ENCODE measurements at places on chromosomes 1 and 21. TPM values are rescaled to one million over a fixed set of nuclear protein-coding genes. Genes with fewer than 3 reads are reported as not detected.
A peak's percentile ranks its signal among the peaks of the same experiment; 100 is the strongest.

GRCh38 chr1:98203466-98203865 is 282.6 kb upstream of the DPYD start:
- no peak for DNase-seq

- peak; percentile 18 for DNase-seq
These were observed 9.9 kb downstream of the TOR1AIP2 start for GRCh38 chr1:179867493-179868330.

GRCh38 chr1:6869545-6869944 is 84.3 kb downstream of the CAMTA1 start:
- DNase-seq, result no peak

The SCYL3 gene
- total RNA-seq, result 5.0 TPM

DNA sequence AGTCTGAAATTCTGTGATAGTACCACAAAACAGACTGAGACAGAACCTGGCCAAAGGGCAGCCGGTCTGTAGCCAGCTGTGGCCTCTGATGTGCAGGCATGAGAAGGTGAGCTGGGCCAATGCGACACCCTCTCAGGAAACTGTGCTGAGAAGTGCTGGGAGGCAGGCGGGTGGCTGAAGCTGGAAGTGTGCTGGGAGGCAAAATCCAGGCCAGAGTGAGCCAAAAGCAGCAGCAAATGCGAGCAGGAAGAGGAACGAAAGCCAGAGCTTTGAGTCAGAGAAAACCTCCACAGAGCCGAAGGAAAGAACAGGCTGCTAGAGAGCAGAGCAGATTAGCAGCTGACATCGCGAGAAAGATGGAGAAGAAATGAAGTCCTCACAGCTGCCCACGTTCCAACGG is 10.2 kb upstream of the ATP13A2 start:
- no peak for DNase-seq

The RUSC1 gene
- total RNA-seq, result 11.6 TPM

The OR2T8 gene
- not detected for total RNA-seq

The CCNL2 gene
- 80.6 TPM for total RNA-seq

The ALPL gene
- total RNA-seq, result 3.5 TPM

DNA sequence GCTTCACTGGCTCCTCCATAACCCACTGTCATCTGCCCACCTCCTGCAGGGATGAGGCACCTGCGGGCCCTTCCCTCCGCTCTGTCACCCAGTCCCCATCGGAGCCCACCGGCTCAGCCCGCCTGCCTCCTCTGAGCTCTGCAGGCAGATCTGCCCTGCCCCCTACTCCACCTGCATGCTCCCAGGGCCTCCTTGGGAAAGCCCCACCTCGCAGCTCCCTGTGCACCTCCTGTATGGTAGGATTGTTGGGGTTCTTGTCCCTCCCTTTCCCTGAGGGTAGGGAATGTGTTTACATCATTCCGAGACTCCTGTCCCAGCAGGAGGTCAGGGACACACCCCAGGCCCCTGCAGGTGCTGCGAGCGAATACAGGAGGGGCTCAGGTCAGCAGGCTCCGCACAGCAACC is 50.5 kb downstream of the SIK1 start:
- DNase-seq, result no peak

- DNase-seq, result no peak
These were observed 5.8 kb downstream of the MYCL start for GRCh38 chr1:39895731-39896480.

- DNase-seq, result no peak
These were observed 23.6 kb upstream of the FAM78B start for GRCh38 chr1:166190400-166190799.

- DNase-seq, result no peak
These were observed 13.3 kb upstream of the PDC start for GRCh38 chr1:186474208-186474607.

The TCP10L gene
- not detected for total RNA-seq

DNA sequence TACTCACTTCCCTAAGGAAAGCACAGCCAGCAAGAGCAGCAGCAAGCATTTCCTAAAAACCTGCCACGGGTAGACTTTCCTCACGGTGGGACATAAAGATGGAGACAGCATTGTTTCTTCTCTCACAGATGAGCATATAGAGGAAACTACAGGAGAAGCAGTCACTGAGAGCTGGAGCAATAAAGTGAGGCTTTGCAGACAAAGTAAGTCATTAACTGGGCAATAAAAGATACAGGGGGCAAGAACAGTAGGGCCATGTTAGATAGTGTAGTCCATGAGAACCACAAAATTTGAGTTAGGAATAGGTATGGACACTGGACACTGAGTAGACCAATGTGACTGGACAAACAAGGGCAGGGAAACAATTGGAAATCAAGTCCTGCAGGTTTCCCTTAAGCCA is 240.1 kb upstream of the NFIA start:
- DNase-seq, result no peak

The PFKL gene
- 42.8 TPM for total RNA-seq

DNA sequence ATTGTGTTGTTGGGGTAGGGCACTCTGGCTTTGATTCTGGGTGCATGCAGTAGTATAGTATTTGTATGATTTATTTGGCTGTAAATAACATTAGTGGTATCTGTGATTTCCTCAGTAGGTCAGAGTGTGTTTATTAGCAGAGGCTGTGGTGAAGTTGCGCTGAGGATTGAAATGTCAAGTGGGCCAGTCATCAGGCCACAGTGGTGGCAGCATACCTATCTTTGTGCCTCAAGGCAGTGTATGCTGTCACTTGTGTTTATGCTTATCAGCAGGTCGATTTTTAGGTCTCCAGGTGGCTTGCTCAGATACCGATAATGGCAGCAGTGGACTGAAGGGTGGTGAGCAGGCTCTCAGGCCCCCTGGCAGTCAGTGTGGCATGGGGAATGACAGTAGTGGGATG is 11.3 kb downstream of the LY9 start:
- DNase-seq, result no peak

The MPC2 gene
- total RNA-seq, result 25.5 TPM

- no peak for DNase-seq
These were observed 16.3 kb downstream of the DPYD start for GRCh38 chr1:97904534-97904933.

The HNRNPCL1 gene
- total RNA-seq, result not detected

The OR2T33 gene
- total RNA-seq, result not detected

GRCh38 chr1:52552236-52552504 is 722 bp downstream of the TUT4 start:
- DNase-seq, result peak; percentile 58

GRCh38 chr1:30596470-30596869 is 126.9 kb downstream of the MATN1 start:
- no peak for DNase-seq

The RGS13 gene
- not detected for total RNA-seq

The FCRL5 gene
- 0.09 TPM for total RNA-seq

GRCh38 chr1:161978011-161978790 is 45.5 kb downstream of the OLFML2B start:
- DNase-seq, result no peak

- peak; percentile 93 for DNase-seq
These were observed 58.1 kb downstream of the SSBP3 start for GRCh38 chr1:54347955-54348699.

The CLEC20A gene
- not detected for total RNA-seq

GRCh38 chr1:211903490-211904245 is 73.1 kb upstream of the LPGAT1 start:
- DNase-seq, result no peak

GRCh38 chr1:12464598-12465056 is 153.4 kb downstream of the DHRS3 start:
- no peak for DNase-seq

The HPCA gene
- total RNA-seq, result 0.49 TPM

The CYP4Z1 gene
- total RNA-seq, result not detected

DNA sequence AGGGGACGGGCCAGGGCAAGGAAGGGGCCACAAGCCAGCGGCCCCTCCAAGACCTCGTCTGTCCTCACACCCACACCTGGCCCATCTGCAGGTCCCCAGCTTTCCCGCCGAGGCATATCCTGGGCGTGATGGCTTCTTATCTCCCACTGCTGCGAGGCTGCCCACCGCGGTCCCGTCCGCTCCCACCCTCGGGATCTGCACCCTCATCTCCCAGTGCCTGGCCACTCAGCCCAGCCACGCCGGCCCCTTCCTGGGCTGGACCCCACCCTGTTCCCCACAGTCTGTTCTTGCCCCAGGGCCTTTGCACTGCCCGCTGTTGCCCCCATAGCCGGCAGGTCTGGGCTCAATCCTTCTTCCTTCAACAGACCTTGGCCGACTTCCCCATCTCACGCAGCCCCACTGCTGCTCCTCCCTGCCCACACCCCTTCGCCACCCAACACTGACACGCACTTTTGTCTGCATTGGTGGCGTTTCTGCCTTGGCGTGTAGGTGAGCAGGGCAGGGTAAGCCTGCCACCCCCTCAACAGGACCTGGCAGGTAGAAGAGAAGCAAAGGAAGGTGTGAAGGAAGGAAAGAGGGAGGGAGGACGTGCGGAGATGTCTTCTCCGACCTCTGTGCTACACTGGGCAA is 4.4 kb upstream of the TTC34 start:
- DNase-seq, result peak; percentile 36

DNA sequence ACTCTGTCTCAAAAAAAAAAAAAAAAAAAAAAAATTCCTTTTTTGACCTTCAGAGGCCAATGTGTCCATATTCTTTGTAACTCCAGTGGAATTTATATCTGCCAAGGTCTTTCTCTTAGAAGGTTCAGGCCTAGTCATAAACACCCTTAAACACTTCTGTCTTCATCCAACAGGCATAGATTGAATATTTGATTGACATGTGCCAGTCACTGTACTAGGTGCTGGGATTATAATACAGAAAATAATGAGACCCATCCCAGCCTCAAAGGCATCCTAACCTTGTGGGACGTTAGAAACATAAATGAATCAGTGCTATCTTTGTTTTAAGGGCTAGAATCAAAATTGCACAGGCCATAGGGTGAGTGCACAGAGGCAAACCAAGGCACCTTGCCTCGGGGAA is 62.9 kb upstream of the SERBP1 start:
- no peak for DNase-seq

GRCh38 chr1:227880342-227880924 is 65.0 kb downstream of the PRSS38 start:
- DNase-seq, result no peak

DNA sequence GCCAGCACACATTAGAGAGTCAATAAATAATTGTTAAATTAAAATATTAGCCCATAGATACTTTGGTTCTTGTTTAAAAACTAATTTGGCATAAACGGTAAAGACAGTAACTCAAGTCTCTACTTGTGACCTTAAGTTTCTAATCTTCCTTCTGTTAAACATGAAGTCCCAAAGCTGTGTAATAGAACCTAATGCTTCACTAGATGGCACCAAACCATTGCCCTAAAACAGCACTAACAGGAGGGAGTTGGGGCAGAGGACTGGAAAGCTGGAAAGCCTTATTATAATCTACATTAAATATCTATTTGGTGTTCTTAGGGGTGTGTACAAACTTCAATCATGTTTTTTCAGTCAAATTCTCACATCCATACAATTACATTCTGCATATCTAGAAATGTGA is 176.7 kb downstream of the OLFM3 start:
- DNase-seq, result no peak
